ENCODE measurements at places on chromosomes 12 and 14.

GRCh38 chr12:47307680-47308399, 228.1 kb upstream of the AMIGO2 start:
- DNase-seq: no peak

GRCh38 chr12:80140005-80140404, 40.7 kb downstream of the OTOGL start:
- DNase-seq: no peak

DNA sequence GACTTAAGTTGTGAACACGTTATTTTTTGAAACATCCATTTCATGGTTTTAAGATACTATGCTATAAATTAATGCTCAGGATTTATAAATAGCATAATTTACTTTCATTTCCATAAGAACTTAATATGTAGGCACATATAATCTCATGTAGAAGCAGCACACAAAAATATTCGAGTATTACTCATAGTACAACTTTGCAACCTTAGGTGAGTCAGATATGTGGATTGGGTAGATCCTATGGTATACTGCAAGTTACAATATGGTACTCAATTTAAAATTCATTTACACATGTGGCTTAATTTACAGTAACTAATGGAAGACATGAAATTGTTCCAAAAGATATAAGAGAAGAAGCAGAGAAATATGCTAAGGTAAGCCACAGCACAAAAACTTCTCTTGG, 26.0 kb downstream of the PSMA3 start:
- no peak for DNase-seq

DNA sequence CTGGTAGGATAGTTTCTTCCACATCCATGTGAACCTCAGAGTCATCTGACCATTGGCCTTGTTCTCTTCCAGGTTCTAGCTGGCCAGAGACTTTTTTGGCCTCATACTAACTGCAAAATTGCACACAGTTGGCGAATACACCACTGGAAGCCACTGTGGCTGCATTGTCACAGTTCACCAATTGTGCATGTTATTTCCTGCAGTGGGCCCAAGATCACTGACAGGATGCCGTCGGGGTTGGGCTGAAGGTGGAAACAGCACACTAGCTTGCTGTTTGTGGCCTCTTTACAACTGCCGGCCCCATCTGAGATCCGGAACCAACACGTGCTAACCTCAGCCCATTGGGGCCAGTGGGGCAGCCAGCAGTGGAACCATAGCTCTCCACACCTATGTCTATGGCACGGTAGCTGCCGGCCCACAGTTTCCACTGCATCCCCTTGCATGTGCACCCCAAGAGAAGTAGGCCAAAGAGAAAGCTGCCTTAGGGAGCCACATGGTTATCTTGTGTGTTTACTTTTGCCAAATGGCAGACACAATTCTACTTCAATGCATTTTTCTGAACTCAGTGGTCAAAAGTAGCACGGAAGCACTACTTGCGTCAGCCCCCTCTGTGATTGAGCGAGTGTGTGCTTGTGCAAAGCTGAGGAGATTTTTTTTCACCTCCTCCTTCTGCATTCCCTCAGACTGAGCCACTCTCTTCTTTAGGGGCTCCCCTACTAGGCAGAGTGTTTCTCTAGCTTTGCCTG, 464.0 kb downstream of the RAD51B start:
- peak; percentile 19 for DNase-seq

- no peak for DNase-seq
Observed at GRCh38 chr14:62691647-62692489, 353.4 kb downstream of the KCNH5 start.

- DNase-seq: no peak
Observed at GRCh38 chr14:62654641-62655040, 390.6 kb downstream of the KCNH5 start.
